Hippocampal formation (tissue), 2 donors: ENCODE measurements at places on chromosomes 1 and 21.

GRCh38 chr1:229059671-229060539 is 211.0 kb upstream of the RAB4A start:
- DNase-seq: no peak

DNA sequence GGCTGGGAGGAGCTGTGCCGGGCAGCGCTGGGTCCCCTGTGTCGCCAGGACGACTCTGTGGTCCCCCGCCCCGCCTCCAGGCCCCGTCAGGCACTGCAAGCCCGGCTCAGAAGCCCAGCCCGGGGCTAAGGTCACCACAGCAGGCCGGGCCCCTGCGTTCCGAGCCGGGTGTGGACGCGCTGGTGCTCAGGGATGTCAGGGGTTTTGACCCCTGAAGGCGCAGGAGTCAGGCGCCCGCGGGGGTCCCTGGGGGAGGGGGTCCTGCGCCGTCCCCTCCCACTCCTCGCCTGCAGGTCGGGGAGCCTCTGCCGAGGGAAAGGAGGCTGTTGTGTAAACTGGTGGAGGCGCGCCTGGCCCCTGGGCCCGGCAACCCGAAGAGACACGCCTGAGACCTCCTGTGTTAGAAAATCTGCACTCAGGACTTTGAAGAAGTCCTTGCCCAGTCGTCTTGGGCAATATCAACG is 23.7 kb upstream of the TMEM54 start:
- no peak for DNase-seq

DNA sequence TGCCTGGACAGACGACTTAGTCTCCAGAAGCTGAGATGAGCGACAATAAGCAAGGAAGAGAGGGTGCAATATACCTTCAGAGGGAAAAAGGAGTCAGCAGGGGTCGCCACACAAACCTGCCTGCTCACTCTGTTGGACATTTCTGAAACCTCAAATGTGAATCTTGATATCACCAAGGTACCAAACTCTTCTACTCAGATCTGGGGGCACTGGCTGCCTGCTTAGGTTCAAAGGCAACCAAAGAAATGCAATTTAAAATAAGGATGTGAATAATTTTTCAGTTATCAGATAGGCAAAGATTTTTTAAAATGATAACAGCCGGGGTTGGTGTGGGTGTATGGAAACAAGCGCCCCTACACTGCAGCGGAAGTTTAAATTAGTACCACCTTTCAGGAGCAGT is 164.2 kb downstream of the HIVEP3 start:
- DNase-seq: no peak

DNA sequence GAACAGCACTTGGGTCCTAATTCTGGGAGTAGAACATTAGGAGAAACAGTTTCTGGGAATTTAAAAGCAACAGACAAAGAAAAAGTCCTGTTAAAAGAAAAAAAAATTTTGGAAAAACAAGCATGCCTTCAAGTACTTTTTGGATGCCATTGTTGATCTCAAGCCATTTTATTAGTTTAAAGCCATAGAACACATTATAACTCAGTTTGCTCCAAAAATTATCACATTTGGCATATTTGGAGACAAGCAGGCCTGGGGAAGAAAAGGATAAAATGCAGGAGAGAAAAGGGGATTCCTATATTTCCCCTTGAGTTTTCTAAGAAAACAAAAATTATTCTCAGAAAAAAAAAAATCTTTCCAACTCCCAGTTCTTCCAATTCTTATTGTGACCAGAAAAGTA is 146.8 kb downstream of the TENT5C start:
- DNase-seq: no peak

DNA sequence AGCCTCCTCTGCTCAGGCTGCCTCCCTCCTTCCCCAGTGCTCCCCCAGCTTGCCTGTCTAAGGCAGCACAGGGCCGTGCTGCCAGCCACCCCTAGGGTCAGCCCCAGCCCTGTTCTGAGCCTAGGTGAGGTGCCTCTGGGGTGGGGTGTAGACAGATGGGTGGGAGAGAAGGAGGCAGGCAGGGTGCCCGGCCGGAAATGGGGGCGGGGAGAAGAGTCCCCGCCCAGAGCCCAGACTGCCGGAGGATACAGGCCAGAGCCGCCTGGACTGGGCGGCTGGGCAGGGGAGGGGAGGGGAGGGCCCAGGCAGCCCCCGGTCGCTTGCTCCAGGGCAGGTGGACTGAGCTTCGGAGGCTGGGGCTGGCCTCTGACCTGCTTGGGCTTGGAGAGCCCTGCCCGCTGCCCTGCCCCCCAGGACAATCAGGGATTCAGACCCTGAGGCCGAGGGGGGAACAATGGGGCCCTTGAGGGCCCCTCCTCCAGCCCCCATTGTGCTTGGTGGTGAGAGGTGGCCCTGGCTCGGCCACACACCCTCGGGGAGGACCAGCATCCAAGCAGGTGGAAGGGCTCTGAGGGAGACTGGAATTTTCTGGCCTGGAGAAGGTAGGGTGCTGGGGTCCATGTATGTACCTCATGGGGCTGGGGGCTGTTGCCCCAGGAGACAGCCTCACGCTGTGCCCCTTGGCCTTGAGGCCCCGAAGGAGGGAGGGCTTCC is at the start of gene GJC2:
GJC2 (plus strand) TSS at position 525 of the 714 bp plus-strand sequence. CDS start 7,829 bp downstream, outside the sequence.
- DNase-seq: no peak

- DNase-seq: peak; percentile 70
These were observed 47.4 kb downstream of the PTPRC start for GRCh38 chr1:198686069-198686728.

- DNase-seq: no peak
These were observed 340.3 kb upstream of the SNX7 start for GRCh38 chr1:98321191-98321590.

DNA sequence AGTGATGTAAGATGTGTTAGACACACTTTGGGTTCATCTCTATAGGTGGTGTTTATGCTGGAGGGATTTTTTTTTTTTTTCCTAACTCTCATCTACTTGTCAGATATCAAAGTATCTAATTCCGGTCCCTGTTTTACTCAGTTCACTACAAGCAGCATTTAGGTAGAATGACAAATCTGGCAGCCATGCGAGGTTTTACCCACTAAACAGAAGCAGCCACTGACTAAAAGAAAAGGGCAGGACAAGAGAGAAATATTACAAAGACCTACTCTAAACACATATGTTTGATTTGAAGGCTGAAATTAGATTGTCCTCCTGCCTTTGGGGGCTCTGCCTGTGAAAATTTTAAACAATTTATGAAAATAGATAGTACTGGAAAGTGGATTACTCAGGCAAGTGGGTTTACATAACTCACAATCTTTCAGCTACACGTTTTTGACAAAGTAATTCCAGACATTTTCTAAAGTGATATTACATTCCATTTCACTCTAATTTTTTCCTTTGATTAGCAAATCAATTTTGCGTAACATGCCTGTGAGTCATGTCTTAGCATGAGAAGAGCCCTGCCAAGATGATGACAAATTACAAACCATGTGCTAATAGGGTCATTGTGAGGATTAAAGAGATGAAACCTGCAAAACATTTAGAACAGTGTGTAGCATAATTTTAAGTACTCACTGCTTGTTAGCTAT is 172.6 kb downstream of the PLA2G4A start:
- DNase-seq: no peak

- no peak for DNase-seq
These were observed 1014.5 kb downstream of the BRINP3 start for GRCh38 chr1:189463166-189463565.

DNA sequence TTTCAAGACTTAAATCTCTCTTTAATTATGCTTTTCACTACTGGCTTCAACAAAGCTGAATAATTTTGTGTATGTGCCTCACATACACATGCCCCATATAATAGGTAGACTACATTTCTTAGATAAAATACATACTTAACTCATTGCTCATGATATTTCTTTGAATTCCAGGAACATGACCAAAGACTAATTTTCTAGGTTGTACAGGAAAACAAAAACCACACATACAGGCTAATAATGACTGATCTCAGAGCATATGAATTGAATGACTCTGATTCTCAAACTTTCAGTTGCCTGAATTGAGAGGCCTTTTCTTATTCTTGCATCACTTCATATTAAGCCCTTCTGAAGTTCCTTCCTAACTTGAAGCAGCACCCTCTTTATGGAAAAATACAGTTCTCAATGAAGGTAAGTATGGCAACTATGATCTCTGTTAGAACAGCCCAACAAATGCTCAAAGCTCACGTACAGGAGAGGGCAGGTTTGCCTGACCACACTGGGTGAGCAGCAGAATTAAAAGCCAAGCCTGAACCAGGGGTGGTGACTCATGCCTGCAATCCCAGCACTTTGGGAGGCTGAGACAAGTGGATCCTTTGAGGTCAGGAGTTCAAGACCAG is 22.6 kb upstream of the UAP1 start:
- no peak for DNase-seq

- DNase-seq: no peak
These were observed 44.5 kb upstream of the DARS2 start for GRCh38 chr1:173779936-173780335.

GRCh38 chr1:3774276-3774945 is 1.9 kb downstream of the SMIM1 start:
- no peak for DNase-seq

GRCh38 chr1:187942986-187943385 is 1114.2 kb downstream of the PLA2G4A start:
- no peak for DNase-seq

DNA sequence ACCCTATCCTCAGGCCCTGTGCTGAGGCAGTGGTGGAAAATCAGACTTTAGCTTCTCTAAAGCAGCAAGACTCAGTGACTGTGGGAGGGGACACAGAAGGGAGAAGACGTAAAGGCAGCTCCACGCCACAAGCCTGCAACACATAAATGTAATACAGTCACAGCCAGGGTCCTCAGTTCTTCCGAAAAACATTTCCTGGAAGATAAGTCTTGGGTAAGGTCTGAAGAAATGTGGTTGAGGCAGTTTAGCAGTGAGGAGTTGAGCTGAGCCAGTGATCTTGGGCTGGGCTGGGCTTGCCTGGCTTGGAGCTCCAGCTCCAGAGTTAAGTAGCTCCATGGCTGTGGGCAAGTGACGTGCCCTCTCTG is 127.8 kb upstream of the ADAR start:
- no peak for DNase-seq

DNA sequence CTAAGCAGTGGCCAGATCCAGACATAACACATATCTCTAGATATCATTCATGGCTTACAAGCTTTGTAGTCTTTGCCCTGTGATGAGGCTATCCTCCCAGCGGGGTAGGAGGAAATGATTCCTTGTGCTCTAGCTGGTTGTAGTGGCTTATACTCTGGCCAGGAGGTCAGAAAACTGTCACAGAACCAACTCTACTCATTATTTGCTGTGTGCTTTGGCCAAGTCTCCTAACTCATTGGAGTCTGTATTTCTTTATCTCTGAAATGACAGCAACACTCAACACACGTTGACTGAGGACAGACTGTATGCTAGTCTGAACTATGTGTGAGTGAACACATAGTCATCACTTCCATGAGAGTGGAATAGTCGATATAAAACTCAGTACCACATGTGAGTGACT is 116.7 kb upstream of the F3 start:
- DNase-seq: no peak

GRCh38 chr1:8462371-8462892 is 144.5 kb downstream of the SLC45A1 start:
- DNase-seq: no peak

GRCh38 chr1:203103216-203103615 is 17.4 kb upstream of the MYOG start:
- DNase-seq: no peak

DNA sequence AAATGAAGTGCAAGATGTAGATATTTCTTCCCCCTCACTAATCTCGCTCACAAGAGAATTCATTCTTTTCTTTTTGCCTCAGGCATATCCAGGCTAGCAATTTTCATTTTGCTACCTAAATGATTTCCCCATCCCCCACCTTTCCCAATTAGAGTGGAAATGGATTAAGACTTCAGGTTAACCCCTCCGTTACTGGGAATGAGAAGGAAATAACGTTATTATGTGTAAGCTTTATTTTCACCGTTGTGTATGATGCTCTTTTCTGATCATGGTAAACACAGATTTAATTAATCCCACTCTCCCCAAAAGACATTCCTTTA is 143.9 kb downstream of the RUNX1 start:
- no peak for DNase-seq

GRCh38 chr1:163875927-163876320 is 554.2 kb downstream of the NUF2 start:
- DNase-seq: no peak

GRCh38 chr1:170729225-170730002 is 65.5 kb downstream of the PRRX1 start:
- DNase-seq: no peak

DNA sequence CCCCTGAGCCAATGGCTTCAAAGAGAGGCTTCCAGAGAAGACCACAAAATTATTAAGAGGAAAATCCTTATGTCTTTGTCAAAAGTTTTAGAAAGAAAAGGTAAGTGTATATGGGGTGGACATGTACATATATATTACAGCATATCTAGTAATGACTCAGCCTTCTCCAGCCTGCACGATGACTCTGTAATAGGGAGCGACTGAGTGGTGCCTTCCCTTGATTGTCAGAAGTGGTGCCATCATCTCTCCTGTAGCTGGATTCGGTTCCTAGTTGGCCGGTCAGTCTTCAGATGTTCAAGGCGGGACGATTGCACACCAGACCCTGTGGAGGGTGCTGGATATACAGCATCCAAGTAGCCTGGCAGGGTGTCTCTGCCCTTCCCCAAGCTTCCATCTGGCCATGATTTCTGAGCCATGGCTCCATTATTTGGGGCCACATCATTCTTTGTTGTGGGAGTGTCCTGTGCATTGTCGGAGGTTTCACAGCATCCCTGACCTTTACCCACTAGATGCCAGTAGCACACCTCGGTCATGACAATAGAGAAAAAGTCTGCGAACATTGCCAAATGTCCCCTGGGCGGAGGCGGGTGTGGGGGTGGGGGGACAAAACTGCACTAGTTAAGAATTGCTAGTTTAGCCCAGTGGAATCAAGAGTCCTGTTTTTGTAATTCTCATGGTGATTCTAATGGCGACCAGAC is 206.2 kb upstream of the KAZN start:
- DNase-seq: no peak

- no peak for DNase-seq
These were observed 43.6 kb downstream of the DMRTB1 start for GRCh38 chr1:53502641-53503432.

- no peak for DNase-seq
These were observed 1.8 kb upstream of the ACBD6 start for GRCh38 chr1:180504186-180504585.

- DNase-seq: no peak
These were observed 438 bp downstream of the MRPS6 start for GRCh38 chr21:34073749-34074282.

GRCh38 chr1:186178426-186179043 is 196.5 kb downstream of the TPR start:
- no peak for DNase-seq

- DNase-seq: no peak
These were observed 2.9 kb downstream of the UBAP2L start for GRCh38 chr1:154223621-154224020.

GRCh38 chr1:79663916-79664315 is 657.4 kb upstream of the ADGRL4 start:
- DNase-seq: no peak
